Regular cardiac myocyte (primary cell): ENCODE measurements at places on chromosomes 5 and 9. TPM values are rescaled to one million over a fixed set of nuclear protein-coding genes. Genes with fewer than 3 reads are reported as not detected.

G3BP1 gene
- 189 and 331 TPM in 2 replicates for total RNA-seq

CRHBP gene
- total RNA-seq: 9.2 and 200 TPM in 2 replicates

ZBTB6 gene
- 15.0 and 15.2 TPM in 2 replicates for total RNA-seq

PDE6A gene
- not detected in 2 replicates for total RNA-seq

STC2 gene
- 449 and 1,347 TPM in 2 replicates for total RNA-seq

SPAAR gene
- 0.85 and 5.0 TPM in 2 replicates for total RNA-seq

CDKN2A gene
- 8.6 and 17.8 TPM in 2 replicates for total RNA-seq

DIRAS2 gene
- total RNA-seq: 0.28 TPM in 1 of 2 replicates, not detected in the other

CNTNAP3B gene
- total RNA-seq: 18.9 and 49.7 TPM in 2 replicates

MRPS30 gene
- 56.6 and 70.2 TPM in 2 replicates for total RNA-seq

EIF4E1B gene
- total RNA-seq: not detected in 2 replicates

ACOT12 gene
- under 0.01 TPM in 2 replicates for total RNA-seq

LMAN2 gene
- total RNA-seq: 342 and 514 TPM in 2 replicates

FYB1 gene
- total RNA-seq: under 0.01 and 0.77 TPM in 2 replicates

AMBP gene
- total RNA-seq: not detected in 2 replicates

FUT7 gene
- not detected in 2 replicates for total RNA-seq

LECT2 gene
- total RNA-seq: not detected in 2 replicates
